ENCODE measurements at places on chromosomes 12 and 14.

DNA sequence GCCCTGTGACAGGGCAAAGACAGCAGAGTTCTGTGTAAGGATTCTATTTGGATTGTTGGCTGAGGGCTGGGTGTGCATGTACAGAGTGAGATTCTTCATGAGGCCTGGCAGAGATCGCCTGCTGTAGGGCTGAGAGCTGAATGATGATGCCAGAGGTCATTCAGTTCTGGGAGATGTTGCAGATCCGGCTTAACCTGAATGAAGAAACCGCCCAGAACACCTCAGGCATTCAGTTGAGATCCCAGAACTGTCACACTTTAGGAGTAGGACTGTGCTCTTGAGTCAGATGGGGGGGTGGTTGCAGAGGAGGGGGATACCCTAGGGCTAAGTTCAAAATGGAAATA, 5.8 kb upstream of the EVL start:
- DNase-seq: no peak

DNA sequence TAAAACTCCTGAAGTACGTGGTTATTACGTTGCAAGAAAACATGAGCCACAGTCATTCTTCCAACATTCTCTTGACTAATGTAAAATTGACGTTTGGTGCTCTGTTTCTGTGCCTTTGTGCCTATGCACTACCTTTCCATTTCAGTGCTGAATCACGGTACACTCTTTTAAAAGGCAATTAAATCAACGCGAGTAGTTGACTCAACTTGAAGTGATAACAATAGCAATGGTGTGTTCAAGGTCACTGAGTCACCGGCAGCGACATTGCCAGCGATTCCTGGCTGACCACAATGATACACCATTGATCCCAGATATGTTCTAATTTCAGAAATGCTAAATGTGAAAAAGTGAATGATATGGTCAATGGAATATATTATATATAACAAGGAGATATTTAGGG, 17.8 kb downstream of the AK7 start:
- no peak for DNase-seq

DNA sequence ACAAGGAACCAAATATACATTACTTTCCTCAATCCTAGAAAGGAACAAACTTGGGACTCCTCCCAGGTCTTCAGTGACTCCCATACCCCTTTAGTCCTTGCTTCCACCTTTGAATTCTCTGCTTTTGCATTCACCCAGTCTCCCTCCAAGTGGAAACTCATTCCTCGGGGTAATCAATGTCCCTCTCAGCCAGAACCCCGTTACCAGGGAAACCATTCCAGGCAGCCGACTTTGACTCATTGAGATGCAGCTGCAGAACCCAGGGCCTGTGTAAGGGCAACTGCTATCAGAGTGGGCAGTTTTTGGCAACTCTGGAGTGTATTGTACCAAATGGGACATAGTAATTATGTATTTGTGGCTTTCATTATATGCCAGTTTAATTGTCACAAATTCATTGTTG, 186.2 kb downstream of the NRXN3 start:
- DNase-seq: no peak

DNA sequence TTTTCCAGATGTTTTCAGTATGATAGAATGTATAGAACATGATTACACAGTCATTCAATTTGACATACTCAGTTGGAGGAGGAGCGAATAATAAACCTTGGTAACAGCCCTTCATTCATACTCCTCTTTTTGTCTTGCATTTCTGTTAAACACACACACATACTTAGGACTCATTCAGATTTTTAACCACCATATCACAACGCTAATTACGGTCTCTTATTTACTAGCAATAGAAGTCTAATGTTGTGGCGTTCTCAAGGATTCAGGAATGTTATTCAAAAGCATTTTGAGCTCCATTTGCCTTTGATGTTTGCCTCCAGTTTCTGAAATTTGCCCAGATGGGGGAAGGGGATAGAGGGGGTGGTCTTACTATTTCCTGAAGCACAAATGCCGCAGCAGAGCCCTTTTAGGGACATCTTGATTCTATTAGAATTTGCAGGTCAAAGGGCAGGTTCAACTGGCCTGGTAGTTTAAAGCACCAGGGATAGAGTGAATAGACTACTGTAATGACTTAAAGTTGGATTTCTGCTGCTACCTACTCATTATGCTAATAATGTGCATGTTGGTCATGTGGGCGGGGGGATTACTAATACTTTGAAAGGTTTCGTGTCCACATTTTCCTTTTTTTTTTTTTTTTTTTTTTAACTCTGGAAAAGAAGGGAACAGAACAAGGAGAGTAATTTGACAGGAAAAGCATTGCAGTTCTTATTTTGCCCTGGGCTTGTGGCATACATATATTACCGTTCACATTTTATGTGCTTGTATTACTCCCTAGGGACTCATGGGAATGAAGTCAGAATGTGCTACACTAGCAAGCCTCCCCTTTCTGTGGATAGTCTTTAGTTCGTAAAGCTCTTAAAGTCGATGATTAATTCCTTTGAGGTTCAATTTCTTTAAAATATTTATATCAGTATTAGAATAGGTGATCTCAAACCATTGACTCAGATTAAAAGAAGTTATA, 226.8 kb downstream of the FBXL14 start:
- no peak for DNase-seq

DNA sequence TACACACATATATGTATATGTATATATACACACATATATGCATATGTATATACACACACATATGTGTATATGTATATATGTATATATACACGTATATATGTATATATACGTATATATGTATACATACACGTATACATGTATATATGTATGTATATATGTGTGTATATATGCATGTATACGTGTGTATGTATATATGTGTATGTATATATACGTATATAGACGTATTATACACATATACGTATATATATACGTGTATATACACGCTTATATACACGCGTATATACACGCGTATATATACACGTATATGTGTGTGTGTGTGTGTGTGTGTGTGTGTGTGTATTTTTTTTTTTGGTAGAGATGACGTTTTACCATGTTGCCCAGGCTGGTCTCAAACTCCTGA, 32.9 kb upstream of the ZNF740 start:
- no peak for DNase-seq

DNA sequence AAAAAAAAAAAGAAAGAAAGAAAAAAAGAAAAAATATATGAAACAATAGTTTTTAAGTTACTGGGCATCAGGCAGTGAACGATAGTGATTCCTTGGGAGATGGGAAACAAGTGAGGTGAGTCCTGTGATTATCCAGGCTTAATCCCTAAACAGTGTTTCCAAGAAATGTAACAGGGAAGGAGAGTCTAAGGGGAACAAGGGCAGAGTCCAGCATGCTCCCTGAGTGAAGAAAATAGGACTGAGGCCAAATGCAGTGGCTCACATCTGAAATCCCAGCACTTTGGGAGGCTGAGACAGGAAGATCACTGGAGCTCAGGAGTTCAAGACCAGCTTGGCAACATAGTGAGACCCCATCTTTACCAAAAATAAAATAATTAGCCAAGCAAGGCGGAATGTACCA, 40.7 kb downstream of the R3HDM2 start:
- no peak for DNase-seq

DNA sequence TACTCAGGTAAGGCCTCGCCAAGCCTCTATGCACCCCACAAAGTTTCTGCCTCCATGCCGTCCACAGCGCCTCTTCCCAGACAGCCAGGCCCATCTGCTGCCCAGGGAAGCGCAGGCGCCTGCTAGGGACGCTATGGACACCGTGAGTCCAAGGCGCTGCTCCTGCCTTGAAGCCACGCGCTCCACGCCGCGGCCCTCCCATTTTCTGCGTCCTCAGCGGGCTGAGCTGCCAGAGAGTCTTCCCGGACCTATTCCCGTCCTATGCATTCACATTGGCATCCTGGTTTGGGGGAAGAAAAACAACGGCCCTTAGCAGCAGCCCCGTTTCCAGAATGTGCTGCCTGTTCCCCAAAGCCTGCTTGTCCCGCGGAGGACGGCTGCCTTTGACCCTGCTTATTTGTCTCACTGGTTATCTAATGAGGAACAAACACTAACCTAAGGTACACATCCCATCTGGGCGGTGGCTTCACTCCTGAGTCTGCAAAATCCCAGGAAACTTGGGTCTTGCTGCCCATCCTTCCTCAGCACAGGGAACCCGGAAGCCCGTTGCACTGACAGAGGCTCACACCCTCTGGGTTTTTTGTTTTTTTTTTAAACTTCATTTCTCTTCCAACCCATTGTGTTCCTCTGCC, 38.0 kb downstream of the MMAB start:
- no peak for DNase-seq

- DNase-seq: no peak
These were observed 1036.1 kb upstream of the TMEM132C start for GRCh38 chr12:127230843-127231260.

DNA sequence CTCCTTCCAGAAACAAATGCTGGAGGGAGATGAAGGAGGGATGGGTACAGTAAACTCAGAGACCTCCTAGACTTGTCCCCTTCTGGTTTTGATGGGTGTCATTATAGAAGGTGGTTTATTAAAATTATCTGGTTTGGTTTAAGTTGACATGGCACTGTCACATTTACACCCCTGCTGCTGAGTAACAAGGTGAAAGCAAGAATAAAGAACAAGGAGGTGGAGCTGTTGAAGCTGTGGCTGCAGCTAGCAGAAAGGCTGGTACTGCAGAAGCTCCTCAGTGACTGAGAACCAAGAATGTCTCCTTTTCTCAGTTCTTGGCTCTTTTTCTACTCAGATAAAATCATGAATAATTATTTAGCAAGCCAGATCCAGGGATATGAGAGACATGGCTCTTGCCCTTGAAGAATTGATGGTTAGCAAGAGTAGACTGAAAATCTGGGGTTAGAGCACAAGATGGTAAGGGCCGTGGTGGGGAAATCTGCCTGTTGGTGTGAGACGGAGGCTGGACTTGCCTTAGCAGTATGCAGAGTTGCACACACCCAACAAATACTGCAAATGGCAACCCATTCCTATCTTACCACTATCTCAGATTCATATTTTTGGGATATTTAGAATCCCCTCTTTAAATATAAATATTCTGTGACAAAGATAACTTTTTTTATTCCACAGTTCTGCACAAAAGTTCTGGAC, at the start of gene GZMH:
TSS of gene GZMH (minus strand) at position 31 of the 690 bp plus-strand sequence. CDS start 72 bp downstream, outside the sequence.
- DNase-seq: no peak

GRCh38 chr14:58060898-58061297, 91.1 kb downstream of the ARMH4 start:
- no peak for DNase-seq

DNA sequence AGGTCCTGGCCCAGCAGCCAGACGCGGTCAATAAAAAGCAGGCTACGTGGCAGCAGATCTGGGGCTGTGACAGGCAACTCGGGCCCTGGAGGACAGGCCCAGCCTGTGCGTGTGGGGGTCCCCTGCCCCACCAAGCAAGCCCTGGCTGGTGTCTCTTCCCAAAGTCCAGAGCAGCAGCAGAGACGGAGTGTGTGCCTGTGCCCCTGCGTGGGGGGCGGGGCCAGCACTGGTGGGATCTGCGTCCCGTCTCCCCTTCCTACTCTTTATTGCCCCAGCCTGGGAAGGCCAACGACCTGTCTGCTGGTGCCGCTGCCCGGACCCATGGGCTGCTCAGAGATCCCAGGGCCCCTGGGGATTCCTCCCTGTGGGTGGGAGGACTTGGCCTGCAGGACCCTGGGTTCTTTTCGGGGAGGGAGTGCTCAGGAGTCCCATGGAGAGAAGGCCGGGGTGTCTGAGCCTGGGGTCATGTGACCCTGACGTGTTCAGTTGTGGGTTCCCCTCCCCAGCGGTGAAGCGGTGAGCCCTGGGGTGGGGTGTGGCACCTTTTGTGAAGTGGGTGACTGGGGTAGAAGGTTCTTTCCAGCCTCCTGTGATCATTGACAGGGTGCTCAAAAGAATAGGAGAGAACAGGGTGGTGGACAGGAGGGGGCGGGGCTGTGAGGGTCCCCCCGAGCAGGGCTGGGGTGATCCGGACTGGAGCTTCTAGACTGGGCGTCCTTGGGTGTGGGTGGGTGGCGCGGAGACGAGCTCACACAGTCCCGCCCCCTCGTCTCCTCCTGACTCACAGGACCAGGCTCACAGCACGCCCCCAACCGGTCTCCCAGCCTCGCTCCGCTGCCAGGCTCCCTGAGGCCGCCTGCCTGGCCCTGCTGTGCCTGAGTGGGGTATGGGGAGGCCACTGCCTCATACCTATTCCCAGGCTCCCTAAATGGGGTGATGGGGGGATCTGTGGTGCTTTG, 22.4 kb downstream of the ASPG start:
- no peak for DNase-seq

DNA sequence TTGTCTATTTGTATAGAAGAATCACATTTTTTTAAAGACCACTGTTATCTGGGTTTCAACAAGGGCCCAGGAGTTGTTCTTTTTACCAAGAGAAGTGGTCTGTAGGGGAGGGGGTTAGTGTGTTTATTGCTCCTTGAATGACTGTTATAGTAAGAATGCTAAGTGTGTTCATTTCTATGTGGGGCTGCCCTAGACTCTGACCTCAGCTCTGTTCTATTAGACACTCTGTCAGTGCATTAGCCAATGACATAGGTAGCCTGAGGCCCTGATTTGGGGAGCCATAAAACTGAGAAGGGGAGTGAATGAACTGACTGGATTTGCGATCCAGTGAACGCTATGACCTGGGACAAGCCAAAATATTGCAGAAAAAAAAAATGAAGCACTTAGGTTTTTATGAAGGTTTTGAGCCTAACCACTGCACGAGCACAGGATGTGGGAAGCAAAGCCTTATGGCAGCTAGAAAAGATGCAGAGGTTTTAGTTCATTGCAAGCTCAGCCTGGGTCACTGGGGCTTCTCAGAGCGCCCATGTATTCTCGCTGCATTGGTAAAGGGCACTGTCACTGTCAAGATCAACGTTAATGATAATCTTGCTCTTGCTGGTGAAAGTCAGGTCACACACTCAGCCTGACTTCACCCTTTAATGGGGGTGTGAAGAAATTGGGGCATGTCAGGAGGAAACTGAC, 63.8 kb downstream of the PRKCH start:
- peak; percentile 36 for DNase-seq
